ENCODE measurements at places on chromosomes 2 and 18. TPM values are rescaled to one million over a fixed set of nuclear protein-coding genes. Genes with fewer than 3 reads are reported as not detected.

CBLN2 gene
- polyA plus RNA-seq: not detected

ANKRD23 gene
- 529 TPM for polyA plus RNA-seq

CYP27A1 gene
- polyA plus RNA-seq: 32.0 TPM

KIAA2012 gene
- polyA plus RNA-seq: 0.03 TPM

GRCh38 chr2:81196933-81197628 lies 892.5 kb upstream of the LRRTM1 start:
- no peak for DNase-seq

DNA sequence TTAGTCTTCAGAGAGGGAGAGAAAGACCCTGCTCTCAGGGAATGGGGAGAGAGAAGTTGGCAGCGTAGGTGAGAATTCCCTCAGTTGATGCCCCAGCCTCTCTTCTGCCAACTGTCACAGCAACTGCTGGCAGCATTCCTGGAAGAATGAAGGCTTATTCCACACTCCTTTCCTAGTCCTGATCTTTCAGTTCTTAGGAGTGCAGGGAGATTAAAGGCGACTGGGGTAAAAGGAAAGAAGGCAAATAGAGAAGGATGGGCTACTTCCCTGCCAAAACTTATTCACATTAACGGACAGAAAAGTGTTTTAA lies 65.9 kb upstream of the ACAA2 start:
- DNase-seq: no peak

GRCh38 chr2:57959390-57959789 lies 87.2 kb upstream of the VRK2 start:
- no peak for DNase-seq

DNA sequence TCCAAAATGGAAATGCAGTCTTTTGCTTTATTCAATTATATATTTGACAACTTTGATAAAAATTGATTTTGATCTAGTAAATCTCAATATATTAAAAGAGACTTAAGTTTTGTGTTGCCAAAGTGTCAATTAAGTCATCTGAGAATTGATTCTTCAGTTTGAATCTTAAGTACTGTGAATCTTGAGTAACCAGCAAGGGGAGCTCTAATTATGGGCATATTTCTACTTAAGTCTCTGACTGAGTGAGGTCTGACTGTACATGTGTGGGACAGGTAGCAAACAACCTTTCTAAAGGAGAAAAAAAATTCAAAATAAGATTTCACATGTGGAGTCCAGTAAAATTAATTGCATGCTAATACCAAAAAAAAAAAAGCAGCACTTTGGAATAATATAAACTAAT lies 503.7 kb upstream of the SLC8A1 start:
- DNase-seq: no peak

Measured in psoas muscle (tissue), 8 donors.